AG09319 (cell line): ENCODE measurements at places on chromosomes 4 and X.

DNA sequence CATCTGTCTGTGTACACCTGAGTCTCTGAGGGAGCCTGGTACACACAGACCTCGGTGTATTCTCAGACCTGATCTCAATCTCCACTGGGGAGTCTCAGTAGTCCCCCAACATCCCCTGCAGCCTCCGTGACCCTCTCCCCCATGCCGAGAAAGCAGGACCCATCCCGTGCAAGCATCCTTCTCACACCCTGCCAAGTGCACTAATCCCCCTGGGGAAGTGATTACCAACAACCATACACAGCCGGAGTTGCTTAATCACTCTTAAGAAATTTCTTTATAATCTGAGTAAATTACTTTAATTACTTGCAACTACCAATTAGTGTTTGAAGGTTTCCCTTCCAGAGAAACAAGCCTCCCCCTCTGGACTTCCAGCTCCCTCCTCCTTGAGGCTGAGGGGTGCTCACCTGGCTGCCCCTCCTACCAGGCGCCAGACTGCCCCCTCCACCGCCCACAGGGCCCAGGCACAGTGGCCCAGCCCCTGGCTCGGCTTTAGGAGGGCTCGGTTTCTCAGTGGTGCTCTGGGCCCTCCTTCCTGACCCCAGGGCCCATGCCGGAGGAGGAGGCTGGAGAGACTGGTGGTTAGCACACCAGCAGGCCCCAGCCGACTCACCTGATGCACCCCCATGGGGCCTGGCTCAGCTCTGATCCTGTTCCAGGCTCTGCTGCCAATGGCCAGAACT, 43.8 kb downstream of the PJA1 start:
- DNase-seq, result no peak

DNA sequence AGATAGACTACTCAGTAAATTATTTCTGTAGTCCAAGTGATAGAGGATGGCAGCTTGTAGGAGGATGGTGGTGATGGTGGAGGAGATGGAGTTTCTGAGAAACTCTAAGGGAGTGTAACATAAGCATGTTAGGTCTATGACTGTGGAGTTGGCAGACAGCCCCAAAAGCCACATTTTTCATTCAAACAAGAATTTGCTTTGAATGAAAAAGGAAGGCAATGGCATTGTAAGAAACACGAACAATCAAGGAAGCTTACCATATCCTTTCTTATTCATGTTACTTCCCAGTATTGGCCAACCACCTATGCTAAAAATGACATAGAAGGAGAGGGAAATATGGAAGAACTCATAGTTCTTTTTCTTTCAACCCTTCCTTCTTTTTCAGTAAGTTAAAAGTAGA, 18.7 kb upstream of the SEC24B start:
- DNase-seq, result no peak

DNA sequence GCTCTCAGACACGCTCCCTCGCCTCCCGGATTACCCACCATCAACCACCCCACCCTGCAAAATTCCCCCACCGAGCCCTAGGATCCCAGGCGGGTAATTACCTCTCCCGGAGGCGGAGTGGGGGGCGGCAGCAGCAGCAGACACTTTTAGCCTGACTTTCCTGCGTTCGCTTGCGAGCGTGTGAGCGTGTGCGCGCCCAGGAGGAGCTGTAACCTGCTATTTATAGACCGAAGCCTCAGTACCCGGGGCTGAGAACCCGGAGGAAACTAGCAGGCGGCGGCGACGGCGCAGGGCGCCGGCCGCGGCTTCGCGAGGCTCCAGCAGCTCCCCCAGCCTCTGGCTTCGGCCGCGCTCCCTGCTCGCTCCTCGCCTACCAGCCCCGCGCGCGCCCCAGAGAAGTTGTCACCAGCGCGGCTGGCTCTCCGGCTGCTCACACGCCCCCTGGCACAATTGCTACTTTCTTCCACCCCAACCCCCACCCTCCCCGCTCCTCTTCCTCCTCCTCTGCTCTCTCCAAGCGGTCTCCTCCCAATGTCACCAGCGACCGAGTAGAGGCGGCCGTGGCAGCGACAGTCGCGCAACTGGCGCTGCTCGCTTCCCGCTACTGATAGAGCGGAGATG, at the start of gene INPP4B:
TSS of gene INPP4B (minus strand) at position 194 of the 621 bp plus-strand sequence.
- no peak for DNase-seq

DNA sequence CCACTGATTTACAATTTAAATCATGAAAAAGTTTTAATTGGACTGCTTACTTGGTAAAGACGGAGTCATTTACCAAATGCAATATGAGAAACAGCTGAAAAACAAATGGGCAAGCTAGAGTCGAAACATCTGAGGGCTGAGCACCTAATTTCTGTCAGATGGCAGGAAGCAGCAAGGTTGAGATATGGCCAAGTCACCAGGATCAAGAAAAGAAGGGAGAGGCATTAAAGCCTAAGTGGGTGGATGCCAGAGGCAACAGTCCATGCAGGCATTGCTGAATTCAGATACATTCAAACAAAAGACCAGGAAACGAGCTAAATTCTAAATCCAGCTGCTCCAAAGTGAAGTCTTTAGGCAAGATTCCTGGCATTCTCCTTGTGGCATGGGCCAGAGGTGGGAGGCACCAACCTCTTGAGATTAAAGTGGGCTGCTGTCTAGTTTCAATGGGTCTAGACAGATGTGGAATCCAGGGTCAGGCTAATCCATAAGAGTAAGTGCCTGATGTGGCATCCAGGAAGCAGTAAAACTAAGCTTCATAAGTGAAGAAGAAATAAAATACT, 8.0 kb upstream of the ARSJ start:
- no peak for DNase-seq

DNA sequence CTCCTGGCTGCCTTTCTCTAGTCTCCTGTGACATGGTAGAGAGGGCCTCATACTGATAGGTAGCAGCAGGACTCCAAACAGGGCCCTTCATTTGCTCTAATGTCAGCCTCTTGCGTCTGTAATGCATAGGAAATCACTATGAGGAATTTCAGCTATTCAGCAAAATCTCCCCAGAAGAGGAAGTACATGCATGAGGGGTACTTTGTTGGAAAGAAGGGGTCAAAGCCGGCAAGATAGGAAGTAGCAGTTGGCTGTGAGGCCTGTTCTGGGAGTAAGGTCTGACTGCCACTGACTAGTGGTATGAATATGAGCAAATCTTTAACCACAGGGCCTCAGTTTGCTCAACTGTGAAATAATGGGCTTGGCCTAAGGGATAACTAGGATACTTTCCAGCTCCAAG, 283.2 kb downstream of the ARHGAP10 start:
- no peak for DNase-seq

DNA sequence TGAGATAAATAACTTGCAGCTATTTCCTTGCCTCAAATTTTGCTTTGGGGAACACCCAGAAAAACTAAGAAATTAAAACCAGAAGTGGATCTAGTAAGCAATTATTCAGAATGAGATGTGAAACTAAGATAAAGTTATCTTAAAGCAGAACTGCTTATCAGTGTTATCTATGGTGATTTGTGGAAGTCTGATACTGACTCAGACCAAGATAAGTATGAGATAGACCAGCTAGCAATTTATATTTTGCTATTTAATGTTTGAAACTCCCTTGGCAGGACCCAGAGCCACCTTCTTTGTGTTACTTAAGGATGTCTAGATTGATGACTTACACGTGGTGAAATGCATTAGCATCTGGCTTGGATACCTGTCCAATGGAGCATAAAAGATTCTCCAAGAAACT, 368.1 kb downstream of the EPHA5 start:
- DNase-seq, result no peak

DNA sequence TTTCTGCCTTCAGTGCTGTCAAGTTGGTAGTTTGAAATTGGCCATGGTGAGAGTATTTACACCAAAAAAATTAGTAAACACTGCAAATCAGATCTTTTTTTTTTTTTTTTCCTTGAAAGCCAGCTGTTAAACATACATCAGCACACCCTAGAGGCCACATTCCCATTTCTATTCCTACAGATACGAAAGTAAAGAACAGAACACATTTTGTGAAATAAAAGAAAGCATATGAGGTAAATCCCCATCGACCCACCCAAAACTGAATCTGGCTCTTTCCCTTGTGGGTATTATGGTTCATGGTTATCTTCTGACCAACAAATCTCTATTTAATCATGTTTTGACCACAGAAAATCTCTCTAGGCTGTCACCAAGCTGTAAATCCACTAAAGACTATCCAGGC, 41.8 kb upstream of the AP1AR start:
- DNase-seq, result no peak

GRCh38 chr4:168925789-168926490, 84.1 kb downstream of the CBR4 start:
- DNase-seq, result no peak

- DNase-seq, result no peak
Observed at GRCh38 chr4:170231377-170231776, 141.6 kb upstream of the AADAT start.

GRCh38 chr4:71287305-71287704, 51.5 kb upstream of the SLC4A4 start:
- peak; percentile 15 for DNase-seq

GRCh38 chrX:28847423-28847822, 260.2 kb downstream of the IL1RAPL1 start:
- DNase-seq, result no peak

DNA sequence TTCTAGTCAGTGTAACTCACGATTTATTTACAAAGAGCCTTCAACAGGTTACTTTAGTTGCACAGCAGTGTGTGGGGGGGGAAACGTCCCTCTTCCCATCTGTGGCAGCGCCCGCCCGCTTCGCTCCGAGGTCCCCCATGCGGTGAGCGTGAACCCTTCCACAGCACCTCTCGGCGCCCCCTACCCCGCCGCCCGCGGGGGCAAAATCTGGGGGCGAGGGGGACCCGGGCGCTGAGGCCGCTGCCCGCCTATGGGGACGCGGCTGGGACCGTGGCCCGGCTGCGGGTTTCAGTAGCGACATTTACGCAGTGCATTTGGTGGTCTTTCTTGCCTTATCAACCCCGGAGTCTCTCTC, 6.4 kb downstream of the NKX6-1 start:
- DNase-seq, result no peak

GRCh38 chr4:152101556-152102435, 341.0 kb upstream of the GATB start:
- DNase-seq, result no peak

DNA sequence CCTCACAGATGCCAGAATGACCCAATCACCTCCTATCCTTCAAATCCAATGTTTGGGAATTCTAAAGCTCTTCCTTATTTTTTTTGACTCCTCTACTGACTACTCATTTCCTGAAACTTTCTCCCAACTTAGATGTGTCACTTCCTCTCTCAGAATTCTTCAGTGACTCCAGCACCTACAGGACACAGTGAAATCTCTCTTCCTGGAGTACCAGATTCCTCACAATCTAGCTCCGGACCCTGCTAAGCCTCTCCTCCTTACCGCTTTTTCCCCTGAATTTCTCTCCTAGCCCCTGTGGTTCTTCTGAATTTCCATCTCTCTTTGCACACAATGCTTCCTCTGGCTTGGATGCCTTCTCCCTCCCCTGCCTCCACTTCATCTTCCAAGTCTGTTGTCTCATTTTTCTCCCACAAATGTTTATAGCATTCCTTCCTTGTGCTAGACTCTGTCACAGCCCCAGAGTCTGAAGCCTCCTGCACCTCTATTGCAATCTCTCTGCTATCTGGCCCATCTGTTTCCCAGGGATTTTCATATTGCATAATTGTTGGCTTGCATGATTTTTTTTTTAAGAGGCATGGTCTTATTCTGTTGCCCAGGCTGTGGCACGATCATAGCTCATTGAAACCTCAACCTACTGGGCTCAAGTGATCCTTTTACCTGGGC, 80.1 kb downstream of the ANAPC4 start:
- DNase-seq, result peak; percentile 10
